Right forelimb (tissue), 1 donor: ENCODE measurements at places on chromosomes 6 and 20.

GRCh38 chr6:158050955-158051354 lies 69.3 kb downstream of the SYNJ2 start:
- DNase-seq, result no peak

- DNase-seq, result no peak
These were observed 23.2 kb upstream of the AHI1 start for GRCh38 chr6:135520781-135521180.

- DNase-seq, result no peak
These were observed 71.9 kb upstream of the SULF2 start for GRCh38 chr20:47857187-47857568.

DNA sequence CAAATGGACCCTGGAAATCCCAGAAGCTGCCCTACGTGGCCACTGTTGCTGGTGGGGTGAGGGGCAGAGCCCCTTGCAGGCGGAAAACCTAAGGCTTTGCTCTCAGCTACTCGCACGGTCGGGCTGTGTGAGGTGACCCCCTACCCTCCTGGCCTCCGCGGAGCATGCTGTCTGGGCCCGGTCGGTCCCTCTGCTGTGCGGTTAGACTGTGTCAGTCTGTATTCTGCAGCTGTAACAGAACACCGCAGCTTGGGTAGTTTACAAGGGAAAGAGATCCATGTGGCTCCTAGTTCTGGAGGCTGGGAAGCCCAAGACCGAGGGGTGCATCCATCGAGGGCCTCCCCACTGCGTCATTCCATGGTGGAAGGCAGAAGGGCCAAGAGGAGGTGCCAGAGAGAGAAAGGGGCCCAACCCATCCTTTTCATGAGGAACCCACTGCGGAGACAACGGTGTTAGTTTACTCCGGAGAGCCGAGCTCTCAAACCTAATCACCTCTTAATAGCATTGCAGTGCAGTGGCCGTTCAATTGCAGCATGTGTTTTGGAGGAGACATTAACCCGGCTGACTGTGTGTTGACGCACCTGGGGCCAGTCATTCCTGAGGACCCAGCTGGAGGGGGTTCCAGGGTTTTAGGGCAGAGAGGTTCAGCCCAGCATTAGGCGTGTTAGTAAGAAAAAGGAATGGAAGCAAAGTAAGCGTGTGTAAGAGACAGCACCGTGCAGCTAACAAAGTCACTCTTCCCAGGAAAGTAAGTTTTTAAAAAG lies 18.3 kb downstream of the COL9A3 start:
- DNase-seq, result no peak

DNA sequence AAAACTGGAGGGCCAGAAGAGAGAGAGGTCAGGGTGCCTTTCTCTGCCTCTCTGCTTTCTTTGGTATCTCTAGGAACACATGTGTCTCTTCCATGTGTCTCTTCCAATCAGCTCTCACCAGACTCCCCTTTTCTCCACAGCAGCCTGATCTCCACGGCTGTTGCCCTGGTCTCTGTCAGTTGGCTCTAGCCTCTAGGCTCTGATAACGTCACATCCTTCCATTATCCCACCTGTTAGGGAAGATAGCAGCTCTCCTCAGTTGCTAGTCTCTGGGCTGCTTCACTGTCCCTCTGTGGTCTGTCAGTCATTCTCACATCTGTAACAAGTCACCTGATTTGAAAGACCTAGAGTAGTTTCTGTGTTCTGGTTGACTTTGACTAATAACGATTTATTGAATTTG lies 80.2 kb downstream of the PLCB4 start:
- DNase-seq, result no peak

- no peak for DNase-seq
These were observed 7.9 kb downstream of the CCDC167 start for GRCh38 chr6:37491830-37492208.

DNA sequence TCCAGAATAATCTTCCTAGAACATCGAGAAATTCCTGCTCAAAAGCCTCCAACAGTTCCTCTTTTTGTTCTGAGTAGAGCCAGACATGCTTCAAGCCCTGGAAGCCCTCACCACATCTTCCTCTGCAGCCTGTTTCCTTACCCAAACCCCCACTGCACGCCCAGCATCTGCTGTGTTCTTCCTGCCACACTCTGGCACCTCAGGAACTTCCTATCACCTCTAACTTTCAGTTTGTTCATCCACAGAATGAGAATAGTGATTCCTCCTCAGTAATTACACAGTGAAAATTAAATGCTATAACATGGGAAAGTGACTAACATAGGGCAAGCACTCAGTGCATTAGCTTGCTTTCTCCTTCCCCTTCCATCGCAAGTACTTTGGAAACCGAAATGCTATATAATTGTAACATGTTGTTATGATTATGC lies 26.3 kb downstream of the C6orf89 start:
- DNase-seq, result no peak

DNA sequence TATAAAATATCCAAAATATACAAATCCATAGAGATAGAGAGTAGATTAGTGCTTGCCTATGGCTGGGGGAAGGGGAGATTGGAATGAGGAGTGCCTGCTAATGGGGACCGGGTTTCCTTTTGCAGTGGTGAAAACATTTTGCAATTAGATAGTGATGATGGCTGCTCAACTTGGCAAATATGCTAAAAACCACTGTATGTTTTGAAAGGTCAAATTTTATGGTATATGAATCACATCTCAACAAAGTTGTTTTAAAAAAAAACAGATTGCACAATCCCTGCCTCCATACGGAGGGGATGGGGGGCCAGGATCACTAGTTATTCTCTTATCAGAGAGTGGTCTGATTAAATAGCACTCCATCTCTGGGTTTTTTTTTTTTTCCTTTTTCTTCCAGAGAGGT lies 76.9 kb upstream of the RIPOR2 start:
- no peak for DNase-seq

DNA sequence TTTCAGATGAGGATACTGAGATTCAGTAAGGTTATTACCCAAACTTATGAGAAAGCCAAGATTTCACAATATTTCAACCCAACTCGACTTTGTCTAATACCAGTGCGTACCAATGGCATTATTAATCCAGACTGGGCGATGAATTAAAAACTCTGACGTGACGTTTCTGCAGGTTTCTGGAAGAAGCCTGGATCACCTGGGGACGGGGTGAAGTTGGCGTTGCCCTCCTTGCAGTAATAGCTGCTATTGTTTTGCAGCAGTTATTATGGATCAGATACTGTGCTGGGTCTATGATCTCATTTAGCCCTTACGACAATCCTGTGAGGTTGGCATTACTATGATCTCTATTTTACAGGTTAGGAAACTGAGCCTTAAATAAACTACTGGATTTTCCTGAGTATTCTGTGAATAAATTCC lies 569 bp upstream of the CDC5L start:
- DNase-seq, result no peak

DNA sequence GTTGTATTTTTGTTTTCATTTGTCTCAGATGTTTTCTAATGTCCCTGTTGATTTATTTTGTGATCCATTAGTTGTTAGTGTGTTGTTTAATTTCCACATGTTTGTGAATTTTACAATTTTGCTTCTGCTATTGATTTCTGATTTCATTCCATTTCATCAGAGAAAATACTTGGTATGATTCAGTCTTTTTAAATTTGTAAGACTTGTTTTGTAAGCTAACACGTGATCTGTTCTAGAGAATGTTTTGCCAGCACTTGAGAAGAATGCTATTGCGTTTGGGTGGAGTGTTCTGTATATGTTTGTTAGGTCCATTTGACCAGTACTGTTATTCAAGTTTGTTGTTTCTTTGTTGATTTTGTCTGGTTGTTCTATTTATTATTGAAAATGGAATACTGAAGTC lies 53.9 kb downstream of the KIZ start:
- DNase-seq, result no peak

- DNase-seq, result peak; percentile 67
These were observed 7.8 kb downstream of the ADTRP start for GRCh38 chr6:11770546-11771466.

DNA sequence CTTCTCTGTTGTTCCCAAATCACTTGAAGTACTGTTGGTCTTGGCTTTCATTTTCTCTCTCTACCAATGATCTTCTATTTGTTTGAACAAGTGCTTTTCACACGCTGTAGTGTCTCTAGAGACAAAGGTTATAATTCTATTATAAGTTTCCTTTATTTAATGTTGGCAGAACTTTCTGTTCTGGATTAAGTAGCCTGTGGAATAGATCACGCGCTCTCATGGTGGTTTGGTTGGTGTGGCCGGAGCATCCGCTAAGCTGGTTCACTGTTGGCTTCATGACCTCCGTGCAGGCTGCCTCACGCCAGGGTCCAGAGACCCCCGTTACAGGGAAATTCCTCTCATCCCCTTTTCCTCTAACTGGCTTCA lies 30.9 kb upstream of the KIF25 start:
- DNase-seq, result no peak

DNA sequence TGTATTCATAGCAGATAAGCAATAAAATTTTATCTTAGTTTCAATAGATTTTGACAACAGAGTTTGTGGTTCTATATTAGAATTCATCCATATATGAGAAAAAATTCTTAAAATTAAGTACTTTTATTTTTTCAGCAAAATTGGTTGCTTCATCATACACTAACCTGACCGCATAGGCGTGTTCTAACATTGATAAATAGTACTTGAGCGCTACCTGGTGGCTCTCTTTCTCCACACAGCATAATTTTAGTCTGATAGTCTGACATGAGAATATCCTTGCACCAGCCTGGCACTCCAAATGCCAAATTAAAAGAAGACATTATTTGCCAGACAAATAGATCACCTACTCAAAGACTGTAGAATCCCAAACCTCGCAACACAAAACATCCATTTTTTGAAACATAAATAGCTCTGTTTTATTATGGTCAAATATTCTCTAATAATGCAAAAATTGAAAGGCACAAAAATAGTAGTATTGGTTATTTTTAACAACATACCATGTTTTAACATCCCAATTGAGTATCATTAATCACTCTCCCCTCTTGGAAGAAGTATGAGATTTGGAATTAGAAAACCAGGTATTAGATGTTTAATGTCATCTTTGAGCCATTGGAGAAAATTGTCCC lies 33.0 kb upstream of the FILIP1 start:
- peak; percentile 67 for DNase-seq

DNA sequence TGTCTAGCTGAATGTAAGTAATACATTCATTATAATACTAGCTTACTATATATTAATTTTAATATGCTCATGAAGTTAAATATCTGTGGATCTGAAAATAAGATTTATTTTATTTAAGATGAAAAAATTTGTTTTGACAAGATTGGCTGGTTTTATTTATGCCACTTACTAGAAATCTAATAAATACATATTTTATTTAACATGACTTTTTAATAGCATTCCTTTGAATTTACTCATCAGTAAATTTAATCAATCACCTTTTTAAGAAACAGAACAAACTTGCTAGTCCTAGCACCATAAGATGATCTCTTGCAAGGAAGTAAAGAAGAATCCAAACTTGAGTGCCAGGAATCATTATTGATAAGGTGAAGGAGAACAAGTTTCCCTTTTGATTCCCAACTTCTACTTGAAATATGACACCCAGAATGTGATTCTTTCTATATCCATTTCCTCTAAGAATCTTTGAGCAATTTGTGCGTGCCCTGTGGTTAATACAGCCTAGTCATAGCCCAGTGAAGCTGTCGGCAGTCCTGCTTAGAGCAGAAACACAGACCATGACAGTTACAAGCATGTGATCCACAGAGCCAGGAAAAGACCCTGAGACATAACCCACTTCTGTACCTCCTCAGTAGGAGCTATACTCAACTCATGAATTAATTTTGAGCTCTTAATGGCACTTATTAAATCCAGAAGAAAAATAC lies 282.3 kb upstream of the QKI start:
- DNase-seq, result no peak

GRCh38 chr6:41497573-41497972 lies 48.6 kb upstream of the FOXP4 start:
- no peak for DNase-seq

DNA sequence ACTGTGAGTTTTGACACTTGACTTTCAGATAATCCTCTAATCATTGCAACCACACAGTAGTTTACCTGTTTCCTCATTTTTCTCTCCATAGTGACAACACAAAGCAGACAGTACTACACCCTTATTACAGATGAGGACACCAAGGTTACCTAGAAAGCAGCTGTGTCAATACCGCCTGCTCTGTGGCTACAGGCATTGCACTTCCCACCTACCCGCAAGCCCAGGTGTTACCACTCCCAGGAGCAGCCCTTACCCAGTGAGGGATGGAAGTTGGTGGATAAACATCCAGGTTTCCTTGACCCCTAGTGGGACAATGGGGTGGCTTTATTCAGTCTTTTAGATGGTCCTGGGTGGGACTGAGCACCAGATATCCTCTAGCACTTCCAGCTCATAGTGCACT lies 503.6 kb downstream of the PTPRT start:
- no peak for DNase-seq

DNA sequence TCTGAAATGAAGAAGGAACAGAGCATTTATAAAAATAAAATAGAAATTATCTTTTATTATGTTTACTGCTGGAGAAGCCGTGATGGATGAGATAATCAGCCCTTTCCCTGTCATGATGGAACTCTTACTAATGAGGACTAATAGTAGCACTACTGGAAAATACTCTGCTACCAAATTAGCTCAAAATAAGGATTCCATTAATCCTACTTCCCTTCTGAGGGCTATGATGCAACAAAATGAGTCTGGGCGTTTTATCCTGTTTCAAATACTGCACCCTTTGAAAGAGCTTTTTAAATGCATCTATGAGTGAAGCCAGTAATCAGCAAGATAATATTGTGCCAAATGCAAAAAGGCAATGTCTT lies 59.3 kb upstream of the CARMIL1 start:
- no peak for DNase-seq

GRCh38 chr20:34753706-34754461 lies 49.7 kb downstream of the TP53INP2 start:
- DNase-seq, result no peak

GRCh38 chr20:57620274-57620990 lies at the start of gene ZBP1:
TSS of gene ZBP1 (minus strand) at chr20:57620426. CDS start at chr20:57620295, 131 bp downstream.
- DNase-seq, result peak; percentile 37

- DNase-seq, result no peak
These were observed 46.6 kb upstream of the PTGIS start for GRCh38 chr20:49614338-49615050.

DNA sequence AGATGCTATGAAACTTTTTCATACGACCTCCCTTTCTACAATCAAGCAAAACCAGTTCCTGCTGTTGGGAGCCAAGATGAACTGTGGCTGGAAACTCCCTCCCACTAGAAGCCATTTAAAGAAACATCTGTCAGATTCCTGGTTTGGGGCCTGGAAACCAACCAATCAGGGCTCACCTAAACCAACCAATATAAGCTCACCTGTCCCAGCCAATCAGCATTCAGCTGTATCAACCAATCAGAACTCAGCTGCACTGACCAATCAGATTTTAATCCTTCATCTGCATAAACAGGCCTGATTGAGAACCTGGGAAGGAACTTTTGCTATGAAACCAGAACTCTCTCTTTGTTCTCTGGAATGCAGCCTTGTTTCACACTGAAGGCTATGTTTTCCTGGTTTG lies 42.4 kb downstream of the SNX14 start:
- no peak for DNase-seq

- no peak for DNase-seq
These were observed 7.4 kb downstream of the TNFAIP3 start for GRCh38 chr6:137874204-137875057.

- no peak for DNase-seq
These were observed 97.4 kb downstream of the PHACTR1 start for GRCh38 chr6:12814015-12814414.
